NCI-H1048 (cell line): ENCODE measurements at places on chromosomes 1 and 21.

GRCh38 chr1:223514644-223515043 is 121.4 kb downstream of the CCDC185 start:
- no peak for DNase-seq

GRCh38 chr1:54989968-54990810 is 8.5 kb upstream of the BSND start:
- no peak for DNase-seq

DNA sequence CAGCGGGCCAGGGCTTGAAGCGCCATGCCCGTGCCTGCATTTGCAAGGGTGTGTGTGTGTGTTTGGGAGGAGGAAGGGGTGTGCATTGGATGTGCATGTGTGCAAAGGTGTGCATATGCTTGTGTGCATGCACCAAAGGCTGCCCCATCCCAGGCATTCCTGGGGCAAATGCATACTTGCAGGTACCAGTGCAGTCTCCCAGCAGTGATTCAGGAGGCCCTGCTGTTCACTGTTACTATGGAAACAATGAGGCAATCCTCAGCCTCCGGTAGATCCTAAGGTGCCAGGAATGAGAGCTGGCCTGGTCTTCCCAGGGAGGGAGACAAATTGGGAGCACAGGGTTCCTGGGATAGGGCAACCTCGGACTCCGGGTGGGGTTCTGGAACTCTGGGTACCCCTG is 7.5 kb upstream of the FNDC5 start:
- no peak for DNase-seq

GRCh38 chr1:206738370-206739366 is 31.9 kb upstream of the IL19 start:
- DNase-seq, result no peak

DNA sequence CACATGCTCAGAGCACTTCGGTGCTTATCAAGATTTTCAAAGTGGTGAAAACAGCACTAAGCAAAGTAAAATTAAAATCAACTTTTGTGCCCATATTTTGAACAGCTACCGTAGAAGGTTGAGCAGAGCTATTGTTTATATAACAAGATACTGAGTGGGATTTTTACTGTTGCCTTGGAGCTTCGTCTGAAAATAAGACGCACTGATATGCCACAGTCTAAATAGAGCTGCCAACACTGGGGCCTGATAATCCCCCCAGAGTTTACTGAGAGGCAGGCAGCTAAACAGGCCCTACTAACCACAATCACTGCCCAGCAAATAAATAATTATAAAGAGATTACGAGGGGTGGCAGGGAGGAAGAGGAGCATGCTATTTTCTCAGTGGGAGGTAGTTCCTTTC is 650 bp upstream of the CCDC190 start:
- DNase-seq, result no peak

DNA sequence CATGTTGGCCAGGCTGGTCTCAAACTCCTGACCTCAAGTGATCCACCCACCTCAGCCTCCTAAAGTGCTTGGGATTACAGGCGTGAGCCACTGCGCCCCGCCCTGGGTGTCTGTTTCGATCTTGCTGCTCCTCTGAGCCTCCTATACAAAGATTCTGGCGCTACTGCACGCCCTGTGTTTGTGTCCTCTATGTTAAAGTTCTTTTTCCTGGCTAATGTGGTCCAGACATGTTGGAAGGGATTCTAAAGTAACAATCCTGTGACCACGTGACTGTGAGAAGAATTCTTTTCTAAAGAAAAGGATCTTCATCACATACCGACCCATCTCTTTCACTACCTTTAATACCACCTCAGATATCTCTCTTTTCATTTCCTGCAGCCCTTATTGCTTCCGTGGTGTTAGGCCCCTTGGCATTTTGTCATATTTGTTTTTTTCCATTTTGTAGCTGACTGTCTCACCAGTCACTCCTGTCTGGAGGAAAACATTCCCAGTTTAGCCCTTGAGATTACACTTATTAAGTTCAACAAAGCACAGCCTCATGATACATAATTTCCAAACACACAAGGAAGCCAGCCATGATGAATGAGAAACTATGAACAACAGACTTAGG is 27.2 kb upstream of the ENO1 start:
- no peak for DNase-seq

DNA sequence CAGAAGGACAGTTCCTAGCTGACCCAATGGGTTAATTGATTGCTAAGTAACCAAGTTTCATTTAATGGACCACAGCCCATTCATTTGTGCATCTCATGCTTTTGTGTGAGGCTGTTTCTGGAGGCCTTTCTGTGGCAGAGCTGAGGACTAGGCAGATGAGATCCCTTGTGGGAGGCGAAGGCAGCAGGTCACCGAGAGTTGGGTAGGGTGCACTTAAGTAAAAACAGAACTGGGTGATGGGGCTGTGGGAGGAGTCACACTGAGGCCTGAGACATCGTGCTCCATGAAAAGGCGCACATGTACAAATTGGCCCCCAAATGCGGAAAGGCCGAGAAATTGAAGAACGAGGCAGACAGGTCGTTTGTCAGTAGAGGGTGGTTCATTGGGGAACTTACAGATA is 60.9 kb downstream of the S100B start:
- DNase-seq, result no peak

DNA sequence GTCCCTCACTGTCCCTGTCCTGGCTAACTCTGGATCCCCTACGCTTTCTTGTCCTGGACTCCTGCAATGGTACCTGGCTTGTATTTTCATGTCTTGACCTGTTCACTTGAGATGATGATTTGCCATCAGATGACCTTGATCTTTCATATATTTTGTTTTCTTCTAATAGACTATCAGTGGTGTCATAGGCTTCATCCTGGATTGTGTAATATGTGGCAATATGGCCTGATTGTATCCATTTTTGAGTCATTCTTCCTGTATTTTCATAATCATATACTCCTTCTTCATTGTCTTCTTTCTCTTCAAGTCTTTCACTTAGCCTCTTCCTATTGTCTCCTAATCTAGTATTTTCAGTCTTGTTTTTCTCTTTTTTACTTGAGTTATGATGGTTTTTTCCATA is 11.1 kb downstream of the FLG start:
- DNase-seq, result no peak

- DNase-seq, result no peak
Observed at GRCh38 chr1:53391296-53391695, 63.4 kb upstream of the LRP8 start.

DNA sequence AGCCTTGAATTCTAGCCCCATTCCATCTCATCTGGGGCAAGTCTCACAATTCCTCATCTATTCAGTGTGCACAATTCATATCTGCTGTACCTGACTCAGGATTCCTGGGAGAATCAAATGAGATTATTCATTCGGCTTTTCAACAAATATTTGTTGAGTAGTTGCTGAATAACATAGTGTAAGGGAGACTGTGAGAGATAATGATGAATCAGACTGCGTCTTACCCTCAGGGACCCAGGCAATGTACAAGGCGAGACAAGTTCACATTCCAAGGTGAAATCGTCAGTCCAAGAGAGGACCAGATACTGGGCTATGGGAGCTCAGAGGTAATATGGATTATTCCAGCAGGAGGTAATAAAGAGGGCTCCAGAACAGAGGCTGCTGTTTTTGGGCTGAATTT is 67.8 kb upstream of the SMYD2 start:
- no peak for DNase-seq

DNA sequence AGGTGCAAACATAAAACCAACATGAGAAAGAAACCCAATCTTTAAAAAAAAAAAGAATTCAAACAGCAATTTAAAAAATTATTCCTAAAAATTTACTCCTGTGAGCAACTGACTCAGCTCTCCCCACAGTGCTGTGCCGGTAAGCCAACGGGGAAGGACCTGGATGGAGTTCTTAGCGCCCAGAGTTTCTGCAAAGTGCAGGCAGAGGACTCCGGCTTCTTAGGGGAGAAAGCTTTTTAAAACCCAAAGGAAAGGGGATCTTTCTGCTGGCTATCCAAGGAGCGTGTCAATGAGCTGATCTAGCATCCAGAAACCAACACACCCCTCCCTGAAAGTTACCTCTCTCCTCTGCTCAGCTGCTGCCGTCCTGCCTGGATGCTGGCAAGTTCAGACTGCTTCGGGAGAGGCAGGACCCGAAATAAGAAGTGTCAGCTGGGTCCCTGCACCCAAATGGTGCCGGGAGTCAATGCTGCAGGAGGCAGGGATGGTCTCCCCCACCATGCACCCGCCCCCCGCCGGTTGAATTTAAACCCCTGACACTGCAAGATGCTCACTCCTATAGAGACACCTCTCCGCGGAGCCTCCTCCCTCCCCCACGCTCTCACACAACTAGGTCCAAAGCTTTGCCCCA is 32.2 kb upstream of the H6PD start:
- DNase-seq, result no peak
